Tibial nerve (tissue), 4 donors: ENCODE measurements at places on chromosomes 12 and 14. TPM values are rescaled to one million over a fixed set of nuclear protein-coding genes. Genes with fewer than 3 reads are reported as not detected.

DPF3 gene
- total RNA-seq: 5.4 TPM

BIN2 gene
- total RNA-seq: 11.1 TPM

C3AR1 gene
- total RNA-seq: 7.1 TPM

ABCD2 gene
- 8.8 TPM for total RNA-seq
